Central memory CD4-positive, alpha-beta T cell (primary cell): ENCODE measurements at places on chromosomes 1 and 21.
A peak's percentile ranks its signal among the peaks of the same experiment; 100 is the strongest.

DNA sequence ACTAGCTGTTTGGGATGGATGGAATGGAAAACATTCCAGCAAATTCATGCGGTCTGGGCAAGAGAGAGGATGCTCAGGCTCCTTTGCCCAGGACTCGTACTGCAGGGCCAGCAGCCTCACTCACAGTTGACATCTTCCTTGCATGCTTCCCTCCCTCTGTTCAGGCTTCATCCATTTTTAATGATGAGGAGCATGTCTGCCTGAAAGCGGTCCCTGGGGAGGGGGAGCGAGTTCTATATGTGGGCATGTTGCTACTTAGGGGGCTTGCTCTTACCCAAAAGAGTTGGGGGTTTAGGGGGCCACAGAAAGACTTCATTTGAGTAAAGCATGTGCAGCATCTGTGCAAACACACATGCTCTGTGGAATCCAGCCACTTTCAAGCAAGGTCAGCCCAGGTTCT lies 98.2 kb downstream of the HMGB4 start:
- no peak for DNase-seq

GRCh38 chr1:115952547-115952946 lies 23.8 kb upstream of the SLC22A15 start:
- DNase-seq = no peak

- no peak for DNase-seq
Measured at GRCh38 chr1:216521477-216521876, 98.2 kb upstream of the USH2A start.

- DNase-seq = no peak
Measured at GRCh38 chr1:92240034-92240433, 22.3 kb downstream of the C1orf146 start.

DNA sequence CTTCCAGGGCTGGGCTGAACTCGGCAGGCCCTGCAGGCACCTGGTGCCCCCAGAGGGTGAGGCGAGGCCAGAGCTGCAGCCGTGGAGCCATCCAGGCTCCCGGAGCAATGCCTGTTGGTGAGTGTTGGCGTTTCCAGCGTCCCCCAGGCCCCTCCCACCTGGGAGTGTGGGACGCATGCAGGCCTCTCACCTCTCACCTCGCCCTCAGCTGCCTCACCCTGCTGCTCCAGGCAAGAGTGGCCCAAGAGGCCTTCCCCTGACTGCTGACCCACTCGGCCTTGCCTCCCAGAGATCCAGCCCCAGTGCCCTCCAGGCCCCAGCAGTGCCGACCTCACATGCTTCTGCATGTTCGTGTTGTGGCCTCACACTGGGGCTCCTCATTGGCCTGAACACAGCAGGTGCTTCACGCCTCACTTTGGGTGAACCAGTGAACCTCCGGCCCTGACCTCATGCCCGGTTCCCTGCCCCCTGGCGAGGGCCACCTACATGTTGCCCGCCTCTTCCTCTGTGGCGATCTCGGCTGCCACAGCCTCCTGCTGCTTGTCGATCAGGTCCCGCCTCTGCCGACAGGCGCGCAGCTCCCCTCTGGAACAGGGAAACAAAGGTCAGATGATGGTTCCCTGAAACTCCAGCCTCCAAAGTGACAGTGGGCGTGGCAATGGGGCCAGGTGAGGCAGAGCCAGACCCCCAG lies 17.0 kb downstream of the CFAP74 start:
- DNase-seq = no peak

- DNase-seq = no peak
Measured at GRCh38 chr1:156418416-156419070, 49.5 kb downstream of the RHBG start.

DNA sequence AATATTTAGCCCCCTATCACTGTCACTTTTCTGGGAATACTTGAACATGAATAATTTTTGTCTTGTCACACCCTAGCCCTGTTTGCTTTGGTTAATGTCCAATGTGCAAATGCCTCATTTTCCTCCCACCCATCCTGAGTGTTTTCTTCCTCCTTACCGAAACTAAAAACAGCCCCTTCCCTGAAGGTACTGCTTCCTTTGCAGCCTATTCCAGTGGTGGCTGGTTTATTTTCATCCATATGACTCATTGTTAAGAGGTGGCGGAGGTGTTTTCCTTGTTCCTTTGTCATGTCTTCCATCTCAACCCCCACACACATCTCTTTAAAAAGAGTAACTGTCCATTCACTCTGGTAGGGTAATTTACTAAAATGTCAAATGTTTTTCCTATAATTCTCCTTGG lies 40.4 kb downstream of the CD55 start:
- no peak for DNase-seq

- DNase-seq = no peak
Measured at GRCh38 chr1:9827558-9828185, 3.9 kb upstream of the CLSTN1 start.

- DNase-seq = peak; percentile 62
Measured at GRCh38 chr1:111441573-111442192, 7.4 kb downstream of the WDR77 start.
